ENCODE measurements at places on chromosomes 4 and X.
A peak's percentile ranks its signal among the peaks of the same experiment; 100 is the strongest.

- peaks cover 6% of the 10 kb centered on the region for H3K4me1 ChIP-seq
- H3K36me3 ChIP-seq: no peaks in the 10 kb centered on the region
- no peaks in the 10 kb centered on the region for H3K27me3 ChIP-seq
- DNase-seq: no peak
Observed at GRCh38 chrX:68823413-68824151, 5.2 kb upstream of the EFNB1 start.

DNA sequence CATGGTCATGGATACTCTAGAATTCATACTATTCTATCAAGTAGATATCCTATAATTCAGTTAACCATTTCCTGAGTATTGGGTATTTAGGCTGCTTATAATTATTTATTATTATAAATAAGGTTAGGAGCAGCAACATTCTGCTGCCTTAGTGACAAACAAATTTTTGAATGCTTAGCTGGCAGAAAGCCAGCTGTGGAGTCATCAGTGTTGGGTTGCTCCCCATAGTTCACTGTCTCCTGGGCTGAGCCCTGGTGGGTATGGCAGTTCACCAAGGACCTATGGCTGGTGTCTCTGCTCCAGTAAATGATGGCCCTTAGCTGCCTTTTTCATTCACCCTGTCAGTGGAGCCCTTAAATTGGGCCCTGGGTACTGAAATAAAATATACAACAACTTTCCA is 61.8 kb downstream of the SMARCA5 start:
- H3K4me3 ChIP-seq: no peak overlapping the region
- H3K27me3 ChIP-seq: no peaks in the 10 kb centered on the region
- H3K4me1 ChIP-seq: no peaks in the 10 kb centered on the region
- H3K36me3 ChIP-seq: peaks cover 26% of the 10 kb centered on the region
- no peak for DNase-seq
- no peak overlapping the region for H3K27ac ChIP-seq

DNA sequence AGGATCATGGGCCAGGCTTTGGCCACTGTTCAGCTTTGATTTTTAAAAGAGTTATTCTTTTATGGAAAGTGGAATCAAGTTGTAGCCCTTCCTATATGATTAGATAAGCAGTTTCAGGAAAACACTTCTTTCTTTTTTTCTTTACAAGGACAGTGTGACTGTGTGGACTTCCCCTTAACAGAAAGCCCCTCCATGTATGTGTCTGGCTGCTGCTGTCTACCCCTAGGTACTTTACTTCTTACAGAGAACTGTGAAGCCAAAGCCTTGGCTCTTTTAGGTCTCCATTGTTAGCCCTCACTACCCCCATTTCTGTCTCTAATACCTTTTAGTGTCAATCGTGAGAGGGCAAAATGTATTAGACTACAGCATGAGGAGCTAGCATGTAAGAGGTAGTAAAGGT is 19.1 kb downstream of the VSIG1 start:
- no peaks in the 10 kb centered on the region for H3K27me3 ChIP-seq
- no peak overlapping the region for H3K27ac ChIP-seq
- H3K4me3 ChIP-seq: no peak overlapping the region
- peaks cover 6% of the 10 kb centered on the region for H3K36me3 ChIP-seq
- H3K4me1 ChIP-seq: peaks cover 7% of the 10 kb centered on the region

DNA sequence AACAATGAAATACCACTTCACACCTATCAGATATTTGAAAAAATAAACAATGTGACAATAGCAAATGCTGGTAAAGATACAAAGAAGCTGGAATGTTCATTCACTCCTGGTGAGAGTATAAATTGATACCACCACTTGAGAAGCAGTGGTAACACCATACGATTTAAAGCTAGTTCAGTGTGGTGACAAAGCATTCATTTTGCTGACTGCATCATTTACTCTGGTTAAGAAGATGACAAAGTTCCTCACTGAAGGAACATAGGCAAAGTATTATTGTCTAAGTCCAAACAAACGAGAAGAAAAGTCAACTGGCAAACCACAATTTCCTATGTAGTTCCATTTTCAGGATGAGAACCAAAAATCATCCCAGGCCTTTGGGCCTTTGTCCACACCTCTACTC is 102.5 kb downstream of the GEMIN8 start:
- H3K4me1 ChIP-seq: no peaks in the 10 kb centered on the region
- no peak overlapping the region for H3K4me3 ChIP-seq

GRCh38 chr4:37001688-37002436 is 242.7 kb upstream of the NWD2 start:
- H3K27me3 ChIP-seq: no peaks in the 10 kb centered on the region
- no peaks in the 10 kb centered on the region for H3K36me3 ChIP-seq
- H3K27ac ChIP-seq: no peak overlapping the region

DNA sequence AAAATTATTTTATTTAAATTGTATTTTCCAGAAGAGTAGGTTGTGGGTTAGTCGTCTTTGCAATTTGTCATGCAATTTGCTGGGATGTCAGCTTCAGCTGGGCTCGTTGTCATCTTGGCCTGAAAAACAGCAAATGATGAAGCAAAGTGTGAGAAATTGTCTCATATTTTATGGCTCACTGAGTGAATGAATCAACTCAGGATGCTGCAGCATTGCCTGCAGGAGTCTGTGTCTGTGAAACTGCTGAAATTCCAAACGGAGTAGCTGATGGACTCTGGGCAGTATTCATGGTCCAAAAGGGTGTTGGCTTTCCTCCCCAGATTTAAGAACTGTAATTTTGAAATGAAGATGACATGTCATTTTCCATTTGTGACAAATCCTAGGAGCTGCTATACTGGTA is 37.2 kb downstream of the CXCL8 start:
- no peaks in the 10 kb centered on the region for H3K27me3 ChIP-seq
- no peak for DNase-seq
- H3K4me1 ChIP-seq: no peaks in the 10 kb centered on the region
- no peaks in the 10 kb centered on the region for H3K36me3 ChIP-seq

DNA sequence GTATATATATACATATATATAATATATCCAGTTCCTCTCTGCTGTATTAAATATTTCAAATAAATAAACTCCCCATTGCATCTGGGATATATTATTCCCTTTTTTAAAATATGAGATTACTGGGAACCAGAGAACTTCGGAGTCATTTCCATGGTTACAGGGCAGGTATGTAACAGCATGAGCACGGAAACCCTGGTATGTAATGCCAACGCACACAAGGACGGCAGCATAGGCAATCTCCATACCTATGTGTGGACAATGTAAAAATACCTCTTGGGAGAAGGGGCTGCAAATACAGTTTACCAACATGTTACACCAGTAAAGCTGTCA is 62.8 kb downstream of the NUDT10 start:
- DNase-seq: no peak
- peaks cover 51% of the 10 kb centered on the region for H3K4me1 ChIP-seq
- peak overlapping the region; percentile 79 for H3K27ac ChIP-seq
- no peaks in the 10 kb centered on the region for H3K36me3 ChIP-seq
- H3K27me3 ChIP-seq: no peaks in the 10 kb centered on the region

DNA sequence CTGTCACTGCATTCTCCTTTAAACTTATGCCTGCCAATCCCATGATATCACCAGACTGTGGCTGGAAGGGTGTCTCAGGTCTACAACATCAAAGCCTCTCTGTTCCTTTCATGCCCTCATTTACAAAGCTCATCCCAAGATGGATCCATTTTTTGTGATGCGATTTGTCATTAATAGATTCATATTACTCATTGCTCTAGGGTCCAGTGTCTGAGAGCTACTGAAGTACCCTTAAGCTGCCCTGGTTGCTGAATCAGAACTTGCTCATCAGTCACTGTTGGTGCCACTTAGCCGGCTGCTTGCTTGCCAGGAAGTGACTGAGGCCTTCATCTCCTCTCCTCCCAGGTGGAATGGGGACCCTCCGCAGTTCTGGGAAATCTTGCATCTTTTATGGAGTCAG is 395.5 kb upstream of the BOD1L1 start:
- H3K36me3 ChIP-seq: no peaks in the 10 kb centered on the region
- no peak overlapping the region for H3K4me3 ChIP-seq
- no peak overlapping the region for H3K27ac ChIP-seq
- H3K4me1 ChIP-seq: no peaks in the 10 kb centered on the region

GRCh38 chrX:18887825-18888212 is 96.1 kb downstream of the PHKA2 start:
- H3K4me3 ChIP-seq: no peak overlapping the region
- H3K27ac ChIP-seq: no peak overlapping the region
- H3K27me3 ChIP-seq: no peaks in the 10 kb centered on the region
- H3K4me1 ChIP-seq: peaks cover 20% of the 10 kb centered on the region

DNA sequence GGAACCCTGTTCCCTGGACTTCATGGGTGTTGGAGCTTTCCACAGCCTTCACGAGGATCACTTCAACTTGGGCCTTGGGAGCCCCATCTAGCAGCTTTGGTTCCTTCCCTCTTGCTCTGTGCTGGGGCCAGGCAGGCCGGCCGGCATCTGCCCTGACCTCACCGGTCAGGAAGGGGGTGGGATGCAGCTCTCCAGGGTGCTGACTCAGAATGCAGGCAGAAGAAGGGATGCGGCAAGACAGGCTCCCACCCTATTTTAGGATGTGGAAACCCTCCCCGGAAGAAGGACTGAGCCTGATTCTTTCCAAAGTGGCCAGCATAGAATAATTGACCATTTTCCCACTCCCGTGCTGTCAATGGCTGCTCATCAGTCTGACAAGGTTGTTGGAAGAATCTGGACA is 47.1 kb downstream of the FHDC1 start:
- no peaks in the 10 kb centered on the region for H3K4me1 ChIP-seq
- DNase-seq: no peak
- H3K4me3 ChIP-seq: no peak overlapping the region
- no peak overlapping the region for H3K27ac ChIP-seq

- no peaks in the 10 kb centered on the region for H3K27me3 ChIP-seq
- no peaks in the 10 kb centered on the region for H3K36me3 ChIP-seq
- H3K27ac ChIP-seq: no peak overlapping the region
Observed at GRCh38 chr4:136636155-136636554, 896.1 kb downstream of the PCDH18 start.

DNA sequence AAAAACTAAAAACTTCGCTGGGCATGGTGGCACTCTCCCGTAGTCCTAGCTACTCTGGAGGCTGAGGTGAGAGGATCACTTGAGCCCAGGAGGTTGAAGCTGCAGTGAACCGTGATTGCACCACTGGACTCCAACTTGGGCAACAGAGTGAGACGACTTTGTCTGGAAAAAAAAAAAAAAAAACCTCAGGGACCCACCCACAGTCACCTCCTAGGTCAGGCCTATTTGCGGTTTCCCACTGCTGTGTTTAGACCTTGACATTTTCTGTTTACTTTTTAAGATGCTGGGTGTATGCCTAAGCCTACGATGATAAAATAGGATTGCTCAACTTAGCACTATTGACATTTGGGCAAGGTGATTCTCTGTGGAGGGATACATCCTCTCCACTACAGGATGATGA is 197.4 kb upstream of the TBL1X start:
- no peaks in the 10 kb centered on the region for H3K4me1 ChIP-seq
- no peaks in the 10 kb centered on the region for H3K27me3 ChIP-seq
- H3K27ac ChIP-seq: no peak overlapping the region
- H3K4me3 ChIP-seq: no peak overlapping the region
- no peak for DNase-seq

- H3K27me3 ChIP-seq: no peaks in the 10 kb centered on the region
- no peak for DNase-seq
- no peaks in the 10 kb centered on the region for H3K36me3 ChIP-seq
- no peak overlapping the region for H3K27ac ChIP-seq
Observed at GRCh38 chrX:114619874-114620273, 36.0 kb downstream of the HTR2C start.

DNA sequence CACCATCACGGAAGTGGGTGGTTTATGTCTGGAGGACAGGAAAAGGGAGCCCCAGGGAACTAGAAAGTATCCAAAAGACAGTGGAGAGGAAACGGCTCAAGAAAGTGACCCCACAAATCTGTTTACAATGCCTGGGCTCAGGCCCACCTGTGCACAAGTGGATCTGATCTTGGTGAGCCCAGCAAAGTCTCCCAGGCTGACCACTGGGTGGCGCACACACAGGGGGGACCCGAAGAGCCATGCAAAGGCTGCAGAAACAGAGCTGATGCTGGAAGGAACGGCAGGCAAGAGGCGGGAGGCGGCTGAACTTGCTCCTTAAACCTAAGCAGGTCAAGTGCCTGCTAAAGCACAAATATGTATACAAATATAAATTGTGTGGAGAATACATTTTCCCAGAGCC is 9.6 kb downstream of the HAUS7 start:
- H3K4me3 ChIP-seq: no peak overlapping the region
- peaks cover 9% of the 10 kb centered on the region for H3K36me3 ChIP-seq
- no peaks in the 10 kb centered on the region for H3K27me3 ChIP-seq
- no peaks in the 10 kb centered on the region for H3K4me1 ChIP-seq

DNA sequence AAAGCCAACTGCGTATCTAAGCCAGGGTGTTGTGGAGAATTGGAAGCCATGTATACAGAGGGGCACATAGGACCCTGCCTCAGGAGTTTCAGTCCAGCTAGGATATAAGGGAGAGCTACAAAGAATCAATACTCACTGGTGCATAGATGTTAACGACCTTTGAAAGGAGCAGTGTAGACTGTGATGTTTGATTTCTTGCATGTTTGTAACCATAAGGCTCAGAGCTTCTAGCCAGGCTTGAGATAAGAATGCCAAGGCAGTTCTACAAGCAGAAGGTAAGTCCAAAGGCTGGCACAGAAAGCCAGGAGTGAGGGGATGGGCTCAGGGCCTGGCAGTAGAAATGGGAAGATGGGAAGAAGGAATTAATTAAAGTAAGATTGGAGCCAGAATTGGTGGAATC is 75.7 kb downstream of the CC2D2A start:
- peaks cover 10% of the 10 kb centered on the region for H3K4me1 ChIP-seq
- no peak for DNase-seq
- H3K27ac ChIP-seq: no peak overlapping the region
- peaks cover 3% of the 10 kb centered on the region for H3K36me3 ChIP-seq

DNA sequence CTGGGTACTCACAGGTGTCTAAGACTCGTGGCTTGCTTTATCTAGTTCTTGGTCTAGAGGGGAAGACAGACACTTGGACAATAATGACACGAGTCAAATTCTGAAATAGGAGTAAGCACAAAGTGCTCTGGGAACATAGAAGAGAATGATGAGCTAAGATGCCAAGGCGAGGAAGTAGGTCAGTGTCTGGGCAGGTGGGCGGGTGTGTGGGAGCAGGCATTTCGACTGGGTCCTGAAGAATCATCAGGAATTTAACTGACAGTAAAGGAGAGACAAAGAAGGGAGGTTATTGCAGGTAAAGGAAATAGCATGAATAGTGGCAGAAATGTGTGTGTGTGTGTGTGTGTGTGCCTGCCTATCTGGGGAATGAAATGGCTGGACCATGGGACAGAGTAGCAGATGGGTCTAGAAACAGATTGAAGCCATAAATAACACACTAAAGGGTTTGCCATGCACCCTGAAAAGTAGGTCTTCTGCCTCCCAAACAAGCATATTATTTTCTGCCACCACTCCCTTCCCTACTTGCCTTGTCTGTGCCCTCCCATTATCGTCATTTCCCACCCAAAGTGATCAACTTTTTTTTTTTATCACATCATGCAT is 58.4 kb upstream of the SLC25A43 start:
- H3K27me3 ChIP-seq: peaks cover 5% of the 10 kb centered on the region
- no peak for DNase-seq
- H3K36me3 ChIP-seq: no peaks in the 10 kb centered on the region

GRCh38 chr4:156771171-156771837 is 200.3 kb downstream of the PDGFC start:
- no peak overlapping the region for H3K4me3 ChIP-seq
- H3K4me1 ChIP-seq: no peaks in the 10 kb centered on the region
- H3K27me3 ChIP-seq: no peaks in the 10 kb centered on the region
- H3K36me3 ChIP-seq: no peaks in the 10 kb centered on the region
- H3K27ac ChIP-seq: no peak overlapping the region

All from activated CD4-positive, alpha-beta memory T cell treated with anti-CD3 and anti-CD28 coated beads for 36 hours (primary cell).